GM20000 (cell line): ENCODE measurements at places on chromosomes 3 and 15.

DNA sequence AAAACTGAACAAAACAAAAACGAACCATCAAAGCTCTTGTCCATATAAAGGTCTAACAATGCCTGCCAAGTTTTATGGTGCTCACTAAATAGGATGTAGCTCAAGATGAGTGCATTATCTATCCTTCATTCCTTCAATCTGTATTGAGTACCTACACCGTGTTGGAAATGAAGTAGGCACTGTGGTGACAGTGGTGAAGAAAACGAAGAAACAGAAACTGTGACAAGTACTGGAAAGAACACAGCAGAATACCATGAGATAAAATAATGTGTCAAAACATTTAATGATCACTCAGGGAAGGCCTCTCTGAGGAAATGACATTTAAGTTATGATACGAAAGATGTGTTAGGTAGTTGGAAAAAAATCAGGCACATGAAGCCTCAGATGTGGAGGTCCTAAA lies 36.2 kb downstream of the CBLB start:
- no peak for DNase-seq

DNA sequence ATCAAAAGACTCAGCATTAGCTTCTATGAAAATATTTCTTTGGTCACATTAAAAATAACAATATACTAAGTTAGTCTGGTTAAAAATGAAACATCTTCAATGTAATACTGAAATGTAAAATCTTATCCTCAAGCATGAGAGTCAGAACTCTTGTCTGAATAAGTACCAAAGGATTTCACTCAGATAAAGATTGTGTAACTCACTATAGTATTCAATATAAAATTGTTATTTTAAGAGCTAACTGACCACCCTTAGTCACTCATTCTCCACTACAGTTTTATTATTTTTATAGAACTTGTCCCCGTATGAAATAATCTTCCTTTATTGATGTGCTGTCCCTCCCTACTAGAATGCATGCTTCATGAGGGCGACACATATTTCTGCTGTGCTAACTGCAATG lies 426.3 kb downstream of the MECOM start:
- no peak for DNase-seq

GRCh38 chr3:64917914-64918453 lies 230.2 kb upstream of the ADAMTS9 start:
- no peak for DNase-seq

DNA sequence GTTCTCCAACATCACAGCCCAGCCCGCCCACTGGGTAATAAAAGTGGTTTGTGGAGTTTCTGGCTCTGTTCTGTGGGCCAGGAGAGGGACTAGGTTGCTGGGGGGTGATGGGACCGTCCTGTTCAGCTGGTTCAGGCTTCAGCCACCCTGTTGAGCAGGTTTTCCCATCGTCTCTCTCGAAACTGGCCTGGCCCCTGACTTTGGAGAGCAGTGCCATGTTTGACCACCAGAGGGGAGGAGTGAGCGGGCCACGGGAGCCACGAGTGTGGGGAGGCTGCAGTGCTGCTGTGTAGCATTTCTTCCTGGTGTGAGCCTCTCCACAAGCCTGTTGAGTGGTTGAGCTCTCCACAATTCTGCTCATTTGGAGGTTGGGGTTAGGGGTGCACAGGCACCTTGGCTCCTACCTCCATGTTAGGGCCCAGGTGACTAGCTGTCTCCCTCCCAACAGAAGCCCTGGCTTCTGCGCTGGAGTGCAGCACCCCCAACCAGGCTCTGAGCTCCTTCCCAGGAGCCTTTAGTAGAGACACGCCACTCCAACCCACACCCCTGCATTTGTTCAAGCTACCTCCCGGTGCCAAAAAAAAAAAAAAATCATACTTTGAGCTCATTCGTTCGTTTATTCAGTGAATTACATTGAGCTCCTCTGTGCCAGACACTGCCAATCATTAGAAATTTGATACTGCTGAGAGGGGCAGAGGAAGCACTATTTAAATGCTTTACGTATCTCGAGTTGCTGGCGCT lies 13.9 kb downstream of the SPINT1 start:
- DNase-seq: peak; percentile 83

GRCh38 chr15:57149196-57149595 lies 227.1 kb upstream of the CGNL1 start:
- no peak for DNase-seq

DNA sequence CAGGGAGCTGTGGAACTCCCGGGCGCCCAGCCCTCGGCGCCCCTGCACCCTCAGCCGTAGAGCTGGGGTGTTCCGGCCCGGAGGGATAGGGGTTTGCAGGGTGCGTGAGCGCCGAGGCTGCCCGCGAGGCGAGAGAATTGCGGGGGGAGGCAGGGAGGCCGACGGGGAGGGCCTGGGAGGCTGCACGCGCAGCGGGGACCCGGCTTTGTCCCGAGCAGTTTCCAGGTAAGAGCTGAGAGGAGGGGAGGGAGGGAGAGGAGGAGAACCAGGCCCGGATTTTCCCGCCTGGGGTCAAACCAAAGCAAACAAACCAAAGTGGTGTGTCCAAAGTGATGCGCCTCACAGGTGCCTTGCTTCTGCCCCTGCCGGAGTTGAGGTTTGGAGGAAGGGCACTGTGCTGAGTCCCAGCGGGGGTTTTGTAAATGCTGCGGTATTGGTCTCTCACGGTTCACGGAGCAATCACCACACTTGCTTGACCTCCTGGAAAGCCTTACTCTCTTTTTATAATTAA lies 146.4 kb downstream of the TJP1 start:
- no peak for DNase-seq

DNA sequence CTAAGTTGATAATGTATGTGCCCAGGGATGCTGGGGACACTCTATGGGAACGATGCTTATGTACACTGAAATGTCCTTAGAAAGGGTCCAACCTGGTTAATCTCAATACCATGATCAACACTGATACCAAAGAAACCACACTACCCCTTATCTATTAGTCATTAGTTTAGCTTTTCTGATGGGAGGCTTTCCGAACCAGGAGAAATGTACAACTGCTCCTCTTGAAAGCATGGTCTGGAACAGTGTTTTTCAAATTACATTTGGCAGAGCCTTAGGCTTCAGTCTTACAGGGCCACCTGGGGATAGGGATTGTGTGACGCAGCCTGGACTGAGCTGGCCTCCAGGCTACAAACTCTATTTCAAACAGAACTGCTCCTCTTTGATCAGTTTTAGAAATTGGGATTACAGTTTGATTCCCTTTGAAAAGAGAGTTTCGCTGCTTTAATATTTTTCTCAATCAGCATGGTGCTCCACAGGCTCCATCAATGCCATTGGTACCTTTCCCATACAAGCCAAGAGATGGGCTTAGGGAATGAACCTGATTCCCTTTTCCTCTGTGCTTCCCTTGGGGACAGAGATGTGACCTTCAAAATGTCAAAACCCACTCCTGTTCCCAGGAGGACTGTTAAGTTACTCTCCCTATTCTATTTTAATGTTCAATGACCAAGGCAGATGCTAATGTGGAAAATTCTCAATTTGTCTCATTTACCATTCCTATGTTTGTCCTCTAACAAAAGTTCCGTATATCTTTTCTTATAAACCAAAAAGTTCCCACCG lies 296.0 kb upstream of the ADAMTS9 start:
- DNase-seq: no peak

GRCh38 chr3:196142202-196142956 lies 60.5 kb upstream of the TFRC start:
- DNase-seq: peak; percentile 13

DNA sequence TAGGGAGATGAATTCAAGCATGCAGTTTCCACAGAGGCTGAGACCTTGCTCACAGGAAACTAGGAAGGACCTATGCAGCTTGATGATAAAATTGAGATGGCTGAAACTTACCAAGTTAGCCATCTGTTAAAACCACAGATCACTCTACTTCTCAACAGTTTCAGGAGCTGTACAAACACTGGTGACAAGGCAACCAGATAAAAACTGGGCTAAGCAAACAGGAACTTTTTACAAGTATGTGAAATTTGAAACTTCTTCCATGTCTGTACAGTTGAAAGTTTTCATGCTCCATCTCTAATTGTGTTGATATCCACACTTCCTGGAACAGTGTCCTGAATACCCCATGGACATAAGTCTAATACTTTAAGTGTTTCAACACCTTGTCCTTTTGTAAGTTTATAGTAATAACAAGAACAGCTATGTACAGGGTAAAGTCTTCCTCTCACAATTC lies 78.2 kb downstream of the FAIM start:
- peak; percentile 52 for DNase-seq

GRCh38 chr3:154690413-154690812 lies 260.4 kb upstream of the GPR149 start:
- no peak for DNase-seq

DNA sequence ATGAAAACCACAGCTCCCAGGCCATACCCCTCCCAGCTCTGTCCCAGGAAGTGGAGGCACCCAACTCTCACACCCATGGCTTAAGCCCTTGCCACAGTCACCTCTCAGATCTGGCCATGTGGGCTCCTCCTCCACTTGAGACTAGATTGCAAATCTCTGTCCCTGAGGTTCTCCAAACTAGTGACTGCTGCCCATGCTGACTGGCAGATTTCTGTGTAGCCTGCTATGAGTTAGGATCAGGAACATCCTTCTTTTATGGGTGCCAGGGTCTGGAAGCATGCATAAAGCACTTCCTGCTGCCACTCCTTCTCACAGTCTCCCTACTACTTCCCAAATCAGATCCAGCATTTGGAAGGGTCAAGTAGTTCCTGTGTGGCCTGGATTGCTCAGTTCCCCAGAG lies 59.6 kb upstream of the GOLIM4 start:
- DNase-seq: no peak

DNA sequence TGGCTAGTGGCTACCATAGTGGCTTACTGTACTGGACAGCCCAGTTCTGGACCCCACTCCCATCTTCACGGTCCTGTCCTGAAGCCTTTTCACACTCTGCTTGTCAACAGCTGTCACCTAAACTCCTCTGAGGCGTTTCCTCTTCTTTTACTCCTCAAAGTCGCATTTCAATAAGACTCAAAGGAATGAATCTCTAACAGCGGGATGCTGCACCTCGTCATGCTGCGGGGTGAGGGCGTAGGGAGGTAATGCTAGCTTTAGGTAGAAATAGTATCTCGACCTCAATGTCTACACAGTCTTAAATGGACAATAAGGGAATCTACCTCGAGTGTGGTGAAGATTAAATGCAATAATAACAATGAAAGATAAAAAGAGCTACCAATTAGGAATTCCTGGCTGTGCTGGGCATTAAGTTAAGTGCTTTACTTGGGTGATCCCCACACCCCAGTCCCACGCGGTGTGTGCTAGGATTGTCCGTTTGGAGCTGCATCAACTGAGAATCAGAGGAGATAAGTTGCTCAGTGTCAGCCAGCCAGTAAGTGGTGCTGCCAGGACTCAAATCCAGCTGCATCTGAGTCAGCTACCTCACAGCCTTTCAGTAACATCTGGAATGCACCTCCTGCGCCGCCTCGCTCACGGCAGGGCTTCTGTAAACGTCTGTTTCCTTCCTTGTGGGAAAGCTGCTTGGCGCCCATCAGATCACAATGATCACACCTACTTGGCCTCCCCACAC lies 14.0 kb downstream of the PLA2G4D start:
- no peak for DNase-seq
